ENCODE measurements at places on chromosomes 3 and 15.

GRCh38 chr3:48404440-48405342 is 25.2 kb downstream of the PLXNB1 start:
- no peak for DNase-seq

DNA sequence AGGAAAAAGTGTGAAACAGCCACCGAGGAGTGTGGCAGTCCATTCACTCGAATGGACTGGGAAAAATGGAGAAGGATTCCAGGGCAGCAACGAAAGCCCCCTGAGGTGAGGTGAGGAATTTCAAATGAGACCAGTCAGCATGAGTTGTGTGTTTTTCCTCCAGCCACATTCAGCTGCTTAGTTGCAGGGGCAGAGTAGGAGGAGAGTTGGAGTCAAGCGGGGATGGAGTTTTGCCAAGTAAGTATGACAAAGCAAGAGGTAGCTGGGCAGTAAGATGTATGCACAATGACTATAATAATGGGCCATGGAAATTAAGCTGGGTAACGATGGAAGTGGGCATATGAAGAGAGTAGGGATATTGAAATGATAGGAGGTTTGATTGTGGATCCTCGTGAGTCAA is 64.4 kb downstream of the CCDC54 start:
- no peak for DNase-seq

DNA sequence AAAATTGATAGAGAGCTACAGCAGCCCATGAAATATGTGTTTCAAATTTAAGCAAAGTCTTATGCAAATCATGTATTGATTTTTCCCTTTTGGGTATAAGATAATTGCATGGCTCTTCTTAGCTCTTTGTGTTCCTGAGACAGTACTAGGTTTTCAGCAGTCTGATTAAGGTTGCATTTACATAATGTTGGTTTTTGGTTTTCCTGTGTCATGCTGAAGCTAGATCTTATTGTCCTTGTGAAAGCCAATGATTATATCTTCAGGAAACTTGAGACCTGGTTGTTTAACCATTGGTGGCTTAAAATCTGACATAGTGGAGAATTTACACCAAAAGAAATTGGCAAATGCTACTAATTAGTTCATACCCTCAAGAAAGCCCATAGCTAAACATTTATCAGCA is 392.6 kb downstream of the ZPLD1 start:
- no peak for DNase-seq

DNA sequence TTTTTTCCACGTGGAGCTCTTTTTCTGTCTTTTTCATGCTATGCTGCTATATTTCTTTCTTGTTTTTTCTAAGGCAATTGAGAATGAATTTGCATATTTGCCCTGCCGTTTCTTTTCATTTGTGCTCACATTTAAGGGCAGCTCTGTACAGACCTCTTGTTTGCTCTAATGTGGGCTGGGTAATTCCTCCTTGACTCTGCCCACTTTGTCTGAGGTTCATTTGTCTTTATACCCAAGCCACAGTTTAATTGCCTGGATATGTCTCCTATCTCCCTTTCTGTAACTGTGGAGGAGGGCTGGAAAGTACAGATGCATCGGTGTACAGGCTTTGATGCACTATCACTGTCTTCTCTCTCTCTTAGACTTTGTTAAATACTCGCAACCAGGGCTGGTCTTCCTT is 195.9 kb downstream of the EPHB1 start:
- DNase-seq: no peak

- DNase-seq: no peak
Measured at GRCh38 chr3:43674345-43675085, 16.2 kb upstream of the ABHD5 start.

DNA sequence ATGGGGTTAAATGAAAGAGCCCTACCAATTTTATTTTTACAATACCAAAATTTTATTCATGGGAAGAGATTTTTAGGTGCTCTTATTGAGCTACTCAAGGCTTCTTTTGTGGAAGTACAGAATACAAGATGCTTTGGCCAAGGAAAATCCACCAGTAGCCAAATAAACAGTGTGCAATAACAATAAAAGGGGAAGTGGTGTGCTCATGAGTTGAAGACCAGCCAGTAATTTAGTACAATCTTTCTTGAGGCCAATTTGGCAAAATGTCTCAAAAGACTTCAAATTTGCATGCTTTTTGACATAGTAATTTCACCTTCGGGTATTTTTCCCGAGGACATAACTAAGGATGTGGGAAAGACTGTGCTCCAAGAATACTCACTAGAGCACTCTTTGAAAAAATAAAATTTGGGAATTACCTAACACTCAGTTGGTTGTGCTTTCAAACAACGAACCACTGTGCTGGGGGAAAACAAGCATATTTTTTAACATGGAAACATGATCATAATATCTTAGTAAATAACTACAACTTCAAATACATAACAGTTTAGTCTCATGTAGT is 294.0 kb downstream of the DIPK2A start:
- DNase-seq: no peak

DNA sequence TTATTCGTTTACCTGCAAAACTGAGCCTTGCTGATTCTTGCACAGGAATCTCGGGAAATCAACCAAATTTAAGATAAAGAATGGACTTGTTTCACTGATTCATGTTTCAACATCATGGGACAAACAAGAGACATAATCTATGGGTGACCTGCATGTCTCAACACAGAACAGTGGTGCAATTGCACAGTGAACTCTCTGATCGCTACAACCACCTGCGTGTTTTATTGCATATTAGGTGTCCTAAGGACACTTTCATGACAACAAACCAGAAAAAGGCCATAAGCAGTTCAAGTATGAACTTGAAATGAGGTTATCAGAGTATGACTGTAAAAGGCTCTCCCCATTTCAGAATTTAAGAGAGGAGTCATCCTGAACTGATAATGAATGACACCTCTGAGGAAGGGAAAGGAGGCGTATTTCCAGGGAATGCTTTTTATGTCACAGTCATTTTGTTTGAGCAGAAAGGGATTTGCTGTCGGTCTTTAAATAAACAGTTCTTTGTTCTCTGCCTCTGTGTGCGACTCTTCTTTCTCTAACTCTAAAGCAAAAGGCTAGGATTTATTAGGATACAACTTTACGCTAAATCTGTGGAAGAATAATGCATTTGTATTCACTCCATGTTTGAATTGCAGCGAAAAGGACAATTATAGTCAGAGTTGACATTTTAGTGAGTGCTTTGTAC is 167.2 kb downstream of the RBMS3 start:
- no peak for DNase-seq
